ENCODE measurements at places on chromosomes 1 and 21. TPM values are rescaled to one million over a fixed set of nuclear protein-coding genes. Genes with fewer than 3 reads are reported as not detected.

The HES3 gene
- total RNA-seq: not detected

The PCP4 gene
- not detected for total RNA-seq

The OR10J1 gene
- not detected for total RNA-seq

The TMCO1 gene
- 71.5 TPM for total RNA-seq

The VAMP3 gene
- total RNA-seq: 119 TPM

The ST6GALNAC3 gene
- 0.36 TPM for total RNA-seq

The OR10Z1 gene
- not detected for total RNA-seq

The CFAP107 gene
- total RNA-seq: not detected

The S100A3 gene
- 1.7 TPM for total RNA-seq

The SHCBP1L gene
- total RNA-seq: 0.13 TPM

The NES gene
- total RNA-seq: 43.7 TPM

The SERINC2 gene
- 13.4 TPM for total RNA-seq

The L1TD1 gene
- 0.13 TPM for total RNA-seq

The SPRR5 gene
- total RNA-seq: not detected

The IFNLR1 gene
- total RNA-seq: not detected

The PM20D1 gene
- total RNA-seq: not detected

The CD5L gene
- not detected for total RNA-seq

The IL19 gene
- total RNA-seq: not detected

The TEKT2 gene
- total RNA-seq: 0.36 TPM

The HEYL gene
- 0.30 TPM for total RNA-seq

The KLHL20 gene
- 43.1 TPM for total RNA-seq

The FBXO2 gene
- total RNA-seq: 3.4 TPM

The BTBD19 gene
- 18.0 TPM for total RNA-seq

The FCGR3A gene
- not detected for total RNA-seq

The SMCP gene
- total RNA-seq: not detected

The OLIG1 gene
- not detected for total RNA-seq

The SPRR2A gene
- not detected for total RNA-seq

The SLC16A4 gene
- 45.7 TPM for total RNA-seq

The SPRR2G gene
- not detected for total RNA-seq

The EFNA4 gene
- 6.5 TPM for total RNA-seq

The AMY1A gene
- total RNA-seq: not detected

The LPAR3 gene
- total RNA-seq: 0.26 TPM

The CFAP141 gene
- not detected for total RNA-seq

The IRF6 gene
- total RNA-seq: 4.1 TPM

The KCNK2 gene
- total RNA-seq: 16.3 TPM

The AQP10 gene
- 0.13 TPM for total RNA-seq

The S100A6 gene
- 1,175 TPM for total RNA-seq

The HPDL gene
- total RNA-seq: 0.86 TPM

The PIGR gene
- total RNA-seq: not detected

The C8A gene
- total RNA-seq: not detected

The SDC3 gene
- total RNA-seq: 37.6 TPM

The SERTAD4 gene
- 22.2 TPM for total RNA-seq

The SYT2 gene
- total RNA-seq: under 0.01 TPM

The BCAS2 gene
- total RNA-seq: 33.8 TPM
